ENCODE measurements at places on chromosomes 11 and 22.

DNA sequence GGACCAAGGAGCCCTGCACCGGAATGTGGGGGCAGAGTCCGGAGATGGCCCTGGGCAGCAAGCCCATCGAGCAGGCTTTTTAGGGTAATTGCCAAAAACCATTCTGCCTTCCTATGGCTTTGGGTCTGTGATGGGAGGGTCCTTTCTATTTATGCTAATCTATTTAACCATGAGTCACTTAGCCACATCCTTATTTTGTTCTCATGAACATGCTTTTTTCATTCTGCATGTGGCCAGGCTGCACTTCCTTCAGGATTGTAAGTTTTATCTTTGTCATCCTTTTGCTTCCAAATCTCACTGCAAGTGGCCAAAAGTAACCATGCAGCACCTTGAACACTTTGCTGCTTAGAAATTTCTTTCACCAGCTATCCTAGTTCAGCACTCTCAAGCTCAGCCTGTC, 88.3 kb downstream of the EFCAB6 start:
- DNase-seq: no peak

DNA sequence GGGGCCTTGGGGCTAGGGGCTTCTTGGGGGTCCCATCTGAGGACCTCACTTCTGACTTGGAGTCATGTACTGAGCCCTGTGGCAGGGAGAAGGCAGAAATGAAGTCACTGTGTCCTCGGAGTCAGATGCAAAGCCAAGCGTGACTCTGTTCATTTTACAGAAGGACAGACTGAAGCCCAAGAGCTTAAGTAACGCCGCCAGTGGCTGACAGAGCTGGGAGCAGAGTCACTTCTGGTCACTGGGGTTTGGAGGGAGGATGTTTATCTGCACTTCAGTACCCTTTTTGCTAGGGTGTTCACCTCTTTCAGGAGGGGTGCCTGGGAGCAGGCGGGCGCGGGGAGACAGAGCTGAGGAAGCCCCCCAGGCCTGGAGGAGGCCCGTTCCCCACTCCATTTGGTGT, 10.7 kb downstream of the CD6 start:
- no peak for DNase-seq

DNA sequence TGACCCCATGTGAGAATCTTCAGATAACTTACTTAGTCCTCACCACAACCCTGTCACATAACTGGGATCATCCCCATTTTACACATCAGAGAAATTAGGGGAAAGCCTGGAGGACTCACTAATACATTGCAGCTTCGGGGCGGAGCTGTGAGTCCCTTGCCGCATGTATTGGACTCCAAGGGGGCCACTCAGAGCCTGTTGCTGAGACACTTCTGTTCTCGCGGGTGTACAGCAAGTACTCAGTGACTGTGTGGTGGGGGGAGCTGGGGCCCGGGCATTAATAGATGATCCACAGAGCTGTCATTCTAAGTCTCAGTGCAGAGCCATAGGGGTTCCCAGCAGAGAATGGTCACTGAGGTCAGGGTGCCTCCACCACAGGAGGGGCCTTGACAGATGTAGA, 13.5 kb downstream of the OAF start:
- DNase-seq: no peak

DNA sequence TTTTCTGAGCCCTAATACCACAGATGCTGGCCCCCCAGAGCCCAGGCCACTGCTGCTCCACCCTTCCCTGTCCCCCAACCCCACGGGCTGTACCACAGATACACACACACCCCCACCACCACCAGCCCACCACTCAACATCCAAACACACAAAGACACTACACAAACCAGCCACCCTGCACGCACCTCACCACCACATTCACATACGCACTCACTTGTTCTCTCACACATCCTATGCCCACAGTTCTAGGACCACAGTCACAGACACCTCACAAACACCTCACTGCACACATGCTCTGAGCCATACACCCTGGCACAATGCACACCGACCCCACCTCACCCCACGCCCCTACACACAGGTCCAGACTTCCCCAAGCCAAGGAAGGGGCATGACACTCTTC, 22.5 kb upstream of the OAF start:
- DNase-seq: no peak

Measured in omental fat pad (tissue), 4 donors.